Activated CD4-positive, alpha-beta T cell treated with anti-CD3 and anti-CD28 coated beads, Interleukin-2, amount 50 U/mL, for 16 hours (primary cell): ENCODE measurements at places on chromosomes 3 and 15.

GRCh38 chr3:66441692-66442091 lies 59.1 kb downstream of the LRIG1 start:
- DNase-seq: no peak

DNA sequence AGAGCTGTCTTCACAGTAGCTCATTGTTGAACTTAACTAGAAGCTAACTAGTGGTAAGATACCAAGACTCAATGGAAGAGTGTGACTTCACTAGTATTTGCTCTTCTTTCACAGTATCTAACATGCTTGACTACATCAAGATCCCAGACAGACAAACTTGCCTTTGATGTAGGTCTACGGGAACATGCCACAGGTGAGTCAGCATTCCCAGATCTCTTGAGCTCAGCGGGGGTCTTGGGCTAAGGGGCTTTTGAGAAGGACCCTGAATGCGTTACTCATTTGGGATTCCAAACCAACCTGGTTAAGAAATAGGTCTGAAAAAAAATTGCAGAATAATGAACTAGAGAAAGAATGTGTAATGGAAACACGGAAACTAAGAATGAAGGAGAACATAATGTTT lies 222.4 kb downstream of the RYR3 start:
- no peak for DNase-seq

DNA sequence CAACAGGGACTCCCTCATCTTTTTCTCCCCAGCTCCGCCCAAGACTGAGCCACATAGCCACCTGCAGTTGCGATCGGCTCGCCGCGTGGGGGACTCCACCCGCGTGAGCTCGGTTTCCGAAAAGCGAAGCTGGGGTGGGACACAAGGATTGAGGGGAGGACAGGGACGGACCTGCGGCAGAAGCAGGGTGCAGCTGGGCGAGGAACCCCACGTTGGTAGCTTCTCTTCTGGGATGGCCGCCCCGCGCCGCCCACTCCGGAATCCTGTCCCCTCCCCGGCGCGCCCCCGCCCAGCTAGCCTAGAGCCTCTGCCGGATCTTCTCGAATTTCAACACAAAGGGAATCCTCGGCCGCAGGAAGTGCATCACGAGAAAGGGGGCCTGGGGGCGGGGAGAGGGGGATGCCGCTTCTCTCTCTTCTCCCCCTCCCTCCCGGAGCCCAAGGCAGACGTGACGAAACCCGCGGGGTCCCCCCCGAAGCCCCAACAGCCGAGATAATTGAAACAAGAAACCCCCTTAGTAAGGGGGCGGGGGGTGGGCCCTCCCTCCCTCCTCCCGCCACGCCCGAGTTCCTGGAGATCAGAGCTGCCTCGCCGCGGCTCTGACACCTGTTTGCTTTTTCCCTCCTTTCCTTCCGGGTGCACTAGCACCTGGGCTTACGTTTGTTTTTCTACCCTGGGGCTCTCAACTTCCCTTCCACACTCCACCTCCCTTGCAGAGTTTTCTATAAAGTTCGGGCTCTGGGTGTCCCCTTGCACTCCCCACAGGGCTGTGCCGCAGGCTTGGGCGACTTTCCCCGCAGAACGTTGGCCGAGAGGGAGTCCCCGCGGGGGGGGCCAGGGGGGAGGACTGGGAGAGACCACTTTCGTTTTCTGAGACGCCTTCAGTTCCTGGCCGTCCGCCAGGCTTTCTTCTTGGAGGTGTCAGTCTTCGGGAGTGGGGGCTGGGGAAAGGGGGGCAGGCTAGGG lies 1.3 kb upstream of the KCNH8 start:
- DNase-seq: peak; percentile 42

DNA sequence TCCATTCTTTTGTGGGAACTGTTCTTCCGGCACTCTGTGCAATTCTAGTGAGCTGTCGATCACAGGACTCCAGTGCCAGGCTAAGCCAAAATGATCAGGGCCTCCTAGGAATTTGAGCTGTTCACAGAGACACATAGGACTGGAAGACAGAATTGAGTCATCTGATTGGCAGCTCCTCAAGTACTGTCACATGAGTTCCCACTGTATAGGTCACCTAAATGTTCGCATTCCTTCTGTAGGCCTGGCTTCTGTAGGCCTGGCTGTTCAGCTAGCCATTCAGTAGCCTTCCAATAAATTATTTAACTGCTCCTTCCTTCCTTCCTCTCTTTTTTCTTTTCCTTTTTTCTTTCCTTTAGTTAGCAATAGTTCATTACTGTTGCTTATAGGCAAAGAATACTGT lies 4.3 kb downstream of the PROS1 start:
- no peak for DNase-seq

- DNase-seq: peak; percentile 96
These were observed at the start of gene KIF23 for GRCh38 chr15:69413822-69414700. TSS of gene KIF23 (plus strand) at chr15:69414349. CDS start at chr15:69414466, 117 bp downstream.

DNA sequence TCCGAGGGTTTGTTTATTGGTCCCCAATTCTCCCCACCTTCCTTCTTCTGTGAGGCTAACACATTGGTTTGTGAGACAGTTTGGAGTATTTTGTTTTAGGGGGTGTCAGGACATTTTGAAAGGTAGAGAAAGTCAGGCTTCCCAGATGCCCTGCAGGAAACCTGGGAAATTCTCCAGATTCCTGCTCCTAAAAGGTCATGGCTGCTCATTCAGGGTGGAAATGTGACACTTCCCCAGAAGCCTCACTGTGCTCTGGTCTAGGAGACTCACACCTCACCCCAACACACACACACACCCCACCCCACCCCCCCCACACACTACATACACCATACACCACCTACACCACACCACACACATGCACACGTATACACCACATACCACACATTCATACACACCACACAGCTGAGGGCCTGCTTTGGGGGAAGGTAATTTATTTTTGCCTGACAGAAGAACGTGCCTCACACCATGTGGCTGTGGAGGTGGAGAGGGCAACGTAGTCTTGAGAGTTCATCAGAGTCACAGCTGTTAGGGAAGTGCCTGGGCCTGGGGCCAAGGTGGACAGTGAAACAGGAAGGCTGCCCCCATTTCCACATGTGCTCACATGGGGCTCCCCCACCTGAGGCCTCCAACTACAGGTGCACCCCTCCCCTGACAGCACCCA lies 40.4 kb upstream of the LIMD1 start:
- no peak for DNase-seq

DNA sequence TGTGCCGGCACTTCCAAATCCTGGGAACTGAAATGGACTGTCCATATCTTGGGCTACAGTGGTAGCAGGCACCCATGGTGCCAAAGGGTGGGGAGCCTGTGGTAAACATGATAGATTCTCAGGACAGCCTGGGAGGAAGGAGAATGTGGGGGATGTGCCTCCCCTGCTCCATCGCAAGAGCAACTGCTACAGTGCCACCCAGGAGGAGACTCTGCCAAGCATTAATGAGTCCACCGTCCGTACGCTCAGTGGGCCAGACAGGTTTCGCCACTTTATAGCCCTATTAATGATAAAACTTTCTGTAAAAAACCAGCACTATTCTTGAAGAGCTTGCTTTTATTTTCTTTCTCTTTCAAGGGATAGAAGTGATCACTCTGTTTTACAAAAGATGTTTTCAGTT lies 75.2 kb downstream of the FMN1 start:
- no peak for DNase-seq

DNA sequence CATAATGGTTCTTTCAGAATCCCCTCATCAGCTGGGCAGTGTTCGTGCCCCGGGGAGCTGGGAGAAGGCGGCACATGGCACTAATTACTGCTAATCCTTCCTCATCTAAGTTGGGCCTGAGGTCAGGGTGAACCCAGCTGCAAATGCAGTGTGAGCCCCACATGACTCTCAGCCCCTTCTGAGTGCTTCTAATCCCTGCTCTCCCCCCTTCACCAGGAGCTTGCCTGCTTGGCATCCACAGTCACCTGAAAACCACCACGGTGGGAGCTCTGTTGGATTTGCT lies 455 bp upstream of the TRPM1 start:
- no peak for DNase-seq

DNA sequence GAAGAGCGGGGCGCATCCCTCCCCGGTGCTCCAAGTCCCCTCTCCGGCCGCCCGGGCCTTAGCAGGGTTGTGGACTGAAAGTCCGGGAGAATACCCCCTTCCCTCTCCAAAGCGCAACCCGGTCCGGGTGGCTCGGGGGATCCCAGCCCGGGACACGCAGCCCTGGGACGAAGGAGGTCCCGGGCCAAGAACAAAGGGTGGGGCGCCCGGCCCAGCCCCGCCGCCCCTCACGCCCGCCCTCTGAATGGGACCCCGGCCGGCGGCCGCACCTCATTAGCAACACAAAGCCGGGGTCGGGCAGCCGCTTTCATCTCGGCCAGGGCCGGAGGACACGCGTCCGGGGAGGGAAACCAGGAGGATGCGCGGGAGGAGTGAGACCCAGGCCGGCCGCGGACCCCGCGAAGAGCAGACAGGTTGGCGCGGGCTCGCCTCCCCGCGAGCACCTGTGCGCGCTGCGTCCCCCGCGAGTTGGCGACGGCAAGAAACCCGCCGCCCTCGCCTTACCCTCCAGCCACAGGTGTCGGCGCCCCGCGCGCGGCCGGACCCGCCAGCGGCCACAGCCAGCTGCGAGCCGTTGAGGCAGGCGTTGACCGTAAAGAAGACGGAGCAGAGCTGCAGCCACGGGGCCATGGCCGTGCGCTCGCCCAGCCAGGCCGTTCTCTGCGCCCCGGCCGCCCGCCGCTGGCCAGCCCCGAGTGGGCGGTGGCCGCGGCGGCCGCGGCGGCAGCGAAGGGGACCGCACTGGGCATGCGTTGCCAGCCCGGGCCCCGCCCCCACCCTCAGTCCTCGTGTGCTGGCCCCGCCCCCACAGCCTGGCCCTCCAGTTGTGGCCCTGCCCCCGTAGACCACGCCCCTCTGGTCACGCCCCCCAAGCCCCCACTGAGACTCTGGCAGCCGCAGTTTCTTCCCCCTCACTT lies at the start of gene IL17RD:
Gene IL17RD (minus strand): TSS at position 697 of the 917 bp plus-strand sequence. CDS start 67 bp downstream, at position 630.
- DNase-seq: peak; percentile 55

GRCh38 chr3:70824773-70825172 lies 512.3 kb upstream of the MDFIC2 start:
- no peak for DNase-seq

DNA sequence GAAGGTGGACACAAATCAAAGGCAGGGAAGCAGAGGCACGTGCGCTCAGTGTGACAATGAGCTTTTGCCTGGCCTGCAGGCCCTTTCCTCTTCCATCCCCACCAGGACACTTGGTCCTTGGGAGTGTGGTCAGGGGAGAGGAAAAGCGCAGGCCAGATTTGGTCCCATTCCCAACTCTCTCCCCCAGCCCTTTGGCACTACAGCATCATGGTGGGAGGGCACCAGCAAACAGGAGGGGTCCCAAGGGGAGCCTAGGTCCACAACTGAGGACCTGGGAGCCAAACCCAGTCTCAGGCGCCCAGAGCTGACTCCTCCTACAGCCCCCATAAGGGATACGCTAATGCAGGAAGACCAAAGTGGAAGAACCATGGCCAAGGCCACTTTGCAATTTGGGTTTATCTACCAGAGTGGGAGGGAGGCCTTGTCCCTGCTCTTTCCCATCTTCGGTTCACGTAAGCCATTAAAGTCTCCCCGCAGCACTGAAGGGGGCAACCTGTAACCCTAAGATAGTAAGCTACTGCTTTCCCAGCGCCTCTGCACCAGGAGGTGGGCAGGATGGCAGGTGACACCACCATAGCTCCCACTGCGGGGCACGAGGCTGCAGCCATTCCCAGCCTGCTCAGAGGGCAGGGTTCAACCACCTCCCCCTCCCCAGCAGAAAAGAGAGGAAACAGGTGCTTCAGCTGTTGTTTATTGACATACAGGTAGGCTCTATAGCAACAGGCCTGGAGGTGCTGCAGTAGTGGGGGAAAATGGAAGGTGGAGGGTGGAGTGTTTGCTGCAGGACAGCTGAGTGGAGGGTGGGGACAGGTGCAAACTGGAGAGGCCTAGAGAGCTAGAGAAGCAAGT lies 993 bp upstream of the GRAMD2A start:
- no peak for DNase-seq

GRCh38 chr3:23602971-23603370 lies 202.8 kb upstream of the UBE2E1 start:
- no peak for DNase-seq

DNA sequence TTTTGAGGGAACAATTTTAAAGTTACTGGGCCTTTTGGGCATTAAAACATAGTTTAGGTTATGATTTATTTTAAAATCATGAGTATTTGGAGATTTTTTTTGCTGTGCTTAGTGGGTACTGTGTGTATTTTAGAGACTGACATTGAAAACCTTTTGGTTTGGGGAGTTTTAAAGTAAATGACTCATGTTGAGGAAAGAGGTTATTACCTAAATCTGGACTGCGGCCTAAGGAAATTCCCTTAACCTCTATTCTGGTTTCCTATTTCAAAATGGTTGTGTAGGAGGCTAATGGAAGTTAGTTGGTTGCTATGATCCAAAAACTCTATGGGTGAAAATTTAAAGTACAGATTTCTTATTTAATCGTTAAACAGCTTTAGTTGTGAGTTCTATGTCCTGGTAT lies 57.3 kb upstream of the DPH6 start:
- DNase-seq: peak; percentile 6

DNA sequence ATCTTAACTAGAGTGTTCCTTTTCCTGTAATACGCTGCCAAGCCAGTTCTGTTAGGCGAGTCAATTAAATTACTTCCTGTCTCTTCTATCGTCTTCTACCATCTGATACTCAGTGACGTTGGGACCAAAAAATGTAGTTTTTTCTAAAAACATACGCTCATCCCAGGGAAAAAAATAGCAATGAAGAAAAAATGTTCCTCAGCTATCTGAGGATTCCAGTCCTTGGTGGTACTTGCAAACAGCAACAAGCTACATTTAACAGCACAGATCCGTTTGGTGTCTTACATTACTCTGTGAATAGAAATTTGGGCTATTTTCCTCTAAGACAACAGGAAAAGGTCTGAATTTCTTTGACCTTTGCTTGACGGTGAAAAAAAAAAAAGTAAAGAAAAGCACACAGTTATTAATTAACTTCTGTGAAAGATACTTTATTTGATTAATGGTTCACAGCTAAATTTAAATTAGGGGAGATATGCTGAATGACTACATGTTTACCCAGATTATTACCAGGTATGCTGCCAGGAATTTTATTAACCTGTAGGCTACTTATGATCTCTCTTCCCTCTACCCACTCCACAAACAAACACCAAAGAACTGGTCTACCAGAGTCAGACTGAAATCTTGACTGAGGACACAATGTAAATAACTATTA lies 254.4 kb upstream of the ZPLD1 start:
- no peak for DNase-seq

GRCh38 chr15:85531083-85531482 lies 150.7 kb downstream of the AKAP13 start:
- DNase-seq: no peak

- no peak for DNase-seq
These were observed 28.7 kb downstream of the RPN1 start for GRCh38 chr3:128621931-128622330.

- DNase-seq: no peak
These were observed 44.6 kb downstream of the TPRA1 start for GRCh38 chr3:127545711-127546457.

- no peak for DNase-seq
These were observed 511.7 kb upstream of the CDIN1 start for GRCh38 chr15:36067483-36068274.

GRCh38 chr3:38003817-38004414 lies 13.3 kb downstream of the VILL start:
- DNase-seq: no peak

DNA sequence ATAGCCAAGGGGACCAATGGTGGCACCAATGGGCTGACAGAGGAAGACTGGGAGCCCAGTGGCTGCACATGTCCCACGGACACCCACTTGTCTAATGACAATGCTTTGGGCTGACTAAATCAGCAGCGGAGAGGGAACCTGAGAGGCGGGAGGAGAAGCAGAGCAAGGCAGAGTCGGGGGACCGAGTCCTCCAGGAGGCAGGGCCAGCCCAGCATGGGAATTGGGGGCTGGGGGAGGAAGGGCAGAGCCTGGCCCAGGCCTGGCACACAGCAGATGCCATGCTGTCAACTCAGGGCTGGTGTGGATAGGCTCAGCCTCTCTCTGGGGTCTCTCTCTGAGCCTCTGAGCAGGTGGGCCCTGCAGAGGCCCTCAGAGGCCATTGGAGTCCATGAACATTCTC lies 78.4 kb upstream of the KLF13 start:
- DNase-seq: no peak
